ENCODE measurements at places on chromosomes 6 and 20. TPM values are rescaled to one million over a fixed set of nuclear protein-coding genes. Genes with fewer than 3 reads are reported as not detected.

The ASIP gene
- not detected for polyA plus RNA-seq

The TAGAP gene
- 0.14 TPM for polyA plus RNA-seq

The ORC3 gene
- 29.6 TPM for polyA plus RNA-seq

The TGM3 gene
- 0.24 TPM for polyA plus RNA-seq

The NCR2 gene
- polyA plus RNA-seq = not detected

The GRM1 gene
- 0.44 TPM for polyA plus RNA-seq

The NFATC2 gene
- polyA plus RNA-seq = 3.0 TPM

The FGD2 gene
- polyA plus RNA-seq = 0.58 TPM

The CD109 gene
- 0.97 TPM for polyA plus RNA-seq

The ECT2L gene
- polyA plus RNA-seq = 0.07 TPM

The SS18L1 gene
- 39.8 TPM for polyA plus RNA-seq

The MBOAT1 gene
- 1.3 TPM for polyA plus RNA-seq

The SGK2 gene
- polyA plus RNA-seq = 7.3 TPM

The CGAS gene
- polyA plus RNA-seq = 1.2 TPM

The ULBP1 gene
- polyA plus RNA-seq = 2.3 TPM

The GDAP1L1 gene
- polyA plus RNA-seq = 137 TPM

The SLC2A4RG gene
- 47.5 TPM for polyA plus RNA-seq

The TTLL9 gene
- 0.41 TPM for polyA plus RNA-seq

The PNLDC1 gene
- polyA plus RNA-seq = 0.36 TPM

The EPPIN gene
- not detected for polyA plus RNA-seq

The PPIL6 gene
- polyA plus RNA-seq = 7.6 TPM

The JARID2 gene
- polyA plus RNA-seq = 19.7 TPM

The KIAA1755 gene
- polyA plus RNA-seq = 9.8 TPM

The DPPA5 gene
- polyA plus RNA-seq = not detected

The PDYN gene
- 1.0 TPM for polyA plus RNA-seq

The MLN gene
- not detected for polyA plus RNA-seq
